ENCODE measurements at places on chromosomes 5 and 9.

GRCh38 chr9:6271508-6272228, 56.1 kb downstream of the IL33 start:
- no peak for DNase-seq

DNA sequence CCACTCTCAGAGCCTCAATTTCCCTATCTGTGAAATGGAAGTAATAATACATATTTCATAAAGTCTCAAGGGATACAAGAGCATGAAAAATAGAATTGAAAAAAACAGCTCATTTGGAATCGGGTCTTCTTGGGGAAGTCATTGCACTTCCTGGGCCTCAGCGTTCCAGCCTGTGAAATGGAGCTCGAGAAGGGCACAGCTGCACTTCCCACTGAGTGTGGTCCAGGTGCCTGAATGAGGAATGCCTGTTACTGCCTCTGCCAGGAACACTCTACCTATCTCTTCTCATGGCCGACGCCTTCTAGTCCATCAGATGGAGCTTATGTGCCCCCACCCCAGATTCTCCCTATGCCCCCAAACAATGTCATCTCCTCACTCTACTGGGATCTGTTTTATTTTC, 924 bp upstream of the NEURL1B start:
- no peak for DNase-seq

GRCh38 chr9:111728617-111729366, 65.9 kb downstream of the SHOC1 start:
- no peak for DNase-seq

GRCh38 chr5:126656401-126657007, 55.8 kb downstream of the PHAX start:
- peak; percentile 27 for DNase-seq

- no peak for DNase-seq
These were observed 75.7 kb upstream of the SMARCA2 start for GRCh38 chr9:1939466-1939865.

DNA sequence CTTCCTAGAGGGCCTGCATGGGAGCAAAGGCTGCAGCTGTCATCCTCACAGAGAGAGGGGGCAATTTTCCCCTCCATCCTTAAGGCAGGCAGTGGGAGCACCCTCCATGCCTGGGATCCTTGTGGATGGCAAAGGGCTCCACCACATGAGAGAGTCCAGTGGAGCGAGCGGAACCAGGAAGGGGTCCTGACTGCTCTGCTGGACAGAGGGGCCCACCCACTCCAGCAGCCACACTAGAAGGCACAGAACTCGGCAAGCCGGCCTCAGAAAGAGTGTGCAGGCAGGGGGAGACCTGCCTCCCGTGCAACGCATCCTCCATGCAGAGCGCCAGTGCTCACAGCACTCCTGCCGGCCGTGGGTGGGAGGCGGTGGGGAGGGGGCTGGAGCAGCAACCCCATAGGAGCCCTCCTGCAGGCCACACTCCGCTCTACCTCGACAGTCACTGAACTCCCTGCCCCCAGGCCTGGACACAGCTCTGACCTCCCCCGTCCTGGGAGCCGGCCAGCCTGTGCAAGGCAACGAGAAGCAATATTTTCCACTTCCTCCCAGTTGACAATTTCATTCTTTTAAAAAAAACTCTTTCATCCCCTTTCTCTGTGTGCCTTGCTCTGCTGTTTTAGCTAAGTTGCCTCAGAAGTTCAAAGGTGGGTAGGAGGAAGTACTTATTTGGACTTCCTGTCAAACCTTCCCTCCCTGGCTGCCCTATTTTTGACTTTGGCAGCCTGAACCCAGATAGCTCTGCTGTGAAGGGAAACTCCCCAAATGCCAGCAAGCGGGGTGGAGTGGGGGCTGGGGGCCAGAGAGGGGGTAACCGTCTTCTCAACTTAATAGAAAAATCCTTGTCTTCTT, 5.3 kb upstream of the LCP2 start:
- DNase-seq = peak; percentile 67

DNA sequence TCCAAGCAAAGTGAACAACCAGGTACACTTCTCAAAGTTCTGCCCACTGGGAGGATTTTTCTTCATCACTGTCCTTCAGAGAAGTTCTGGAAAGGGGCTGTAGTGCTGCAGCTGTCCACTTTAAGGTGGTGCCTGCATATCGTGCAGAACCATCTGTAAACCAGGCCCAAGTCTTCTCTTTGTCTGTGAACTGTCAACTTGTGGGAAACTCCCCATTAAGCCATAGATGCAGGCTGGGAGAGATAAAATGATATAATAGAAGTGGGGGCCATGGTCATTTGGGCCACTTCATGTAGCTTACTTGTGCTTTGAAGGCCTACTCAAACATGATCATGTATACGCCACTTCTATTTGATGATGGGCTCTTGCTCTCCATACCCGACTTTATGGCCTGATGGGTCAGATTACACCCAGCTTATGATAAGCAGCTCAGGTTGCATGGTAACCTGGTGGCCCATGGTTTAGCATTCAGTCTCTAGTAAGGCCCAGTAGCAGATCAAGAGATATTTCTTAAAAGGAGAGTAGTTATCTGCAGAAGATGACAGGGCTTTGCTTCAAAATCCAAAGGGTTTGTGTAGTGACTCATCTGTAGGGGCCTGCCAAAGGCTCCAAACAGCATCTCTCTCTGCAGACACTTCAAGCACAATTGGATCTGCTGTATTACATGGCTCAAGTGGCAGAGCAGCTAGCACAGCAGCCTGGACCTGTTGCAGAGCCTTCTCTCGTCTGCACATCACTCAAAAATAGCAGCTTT, 15.7 kb upstream of the BTF3 start:
- no peak for DNase-seq

- no peak for DNase-seq
These were observed 63.0 kb downstream of the NR6A1 start for GRCh38 chr9:124708074-124708473.

DNA sequence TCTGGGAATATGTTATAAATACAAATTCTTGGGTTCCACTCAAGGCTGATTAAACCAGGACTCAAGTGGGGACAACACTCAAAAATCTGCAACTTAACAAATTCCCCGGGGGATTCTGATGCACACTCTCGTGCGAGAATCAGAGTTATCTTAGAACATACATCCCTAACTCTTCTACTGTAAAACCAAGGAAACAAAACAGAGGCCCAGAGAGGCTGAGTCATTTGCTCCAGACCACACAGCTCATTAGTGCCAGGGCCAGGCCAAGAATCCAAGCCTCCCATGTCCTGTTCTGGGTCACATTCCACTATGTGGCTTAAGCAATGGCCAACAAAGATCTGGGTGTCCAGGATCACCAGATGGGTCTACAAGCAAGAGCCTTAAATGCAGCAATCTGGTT, 166.0 kb downstream of the ADAMTS12 start:
- no peak for DNase-seq

DNA sequence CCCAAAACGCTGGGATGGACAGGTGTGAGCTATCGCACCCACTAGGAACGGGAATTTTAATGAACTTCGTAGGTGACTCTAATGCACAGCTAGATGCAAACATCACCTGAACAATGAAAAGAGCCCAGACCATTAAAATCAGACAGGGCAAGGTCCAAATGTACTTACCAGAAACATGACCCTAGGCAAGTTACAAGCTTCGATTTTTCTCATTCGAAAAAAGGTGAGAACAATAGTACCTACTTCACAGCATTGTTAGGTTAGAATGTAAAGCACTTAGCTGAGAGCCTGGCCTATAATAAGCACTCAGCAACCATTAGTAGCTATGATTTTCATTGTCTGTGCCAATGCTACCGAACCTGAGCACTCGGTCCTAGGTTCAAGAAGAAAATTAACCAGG, 5.8 kb upstream of the KLHL3 start:
- DNase-seq = no peak

DNA sequence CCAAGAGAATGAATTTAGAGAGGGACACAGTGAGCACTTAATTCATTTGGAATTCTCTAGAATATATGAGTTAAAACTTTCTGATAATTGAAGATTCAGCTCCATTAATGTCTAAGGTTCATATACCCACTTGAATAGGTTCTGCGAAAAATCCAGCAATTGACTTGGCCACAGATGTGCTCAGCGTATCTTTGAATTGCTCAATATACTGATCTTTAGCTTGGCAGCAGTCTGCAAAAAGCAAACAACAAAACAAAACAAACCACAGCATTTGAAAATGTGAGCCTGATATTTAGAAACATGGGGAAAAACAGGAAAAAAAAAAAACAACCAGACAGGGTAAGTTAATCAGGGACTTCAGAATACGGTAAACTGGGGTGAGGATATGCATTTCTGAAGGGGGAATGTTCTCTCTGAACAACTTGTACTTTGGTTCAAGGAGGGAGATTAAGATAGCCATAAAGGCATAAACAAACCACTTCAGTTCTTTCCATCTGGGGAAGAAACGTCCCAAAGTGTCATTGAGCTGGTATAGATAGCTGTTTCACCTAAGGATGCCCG, 21.4 kb downstream of the AGXT2 start:
- DNase-seq = no peak

- DNase-seq = no peak
These were observed 118.9 kb downstream of the NXNL2 start for GRCh38 chr9:88653911-88654310.

DNA sequence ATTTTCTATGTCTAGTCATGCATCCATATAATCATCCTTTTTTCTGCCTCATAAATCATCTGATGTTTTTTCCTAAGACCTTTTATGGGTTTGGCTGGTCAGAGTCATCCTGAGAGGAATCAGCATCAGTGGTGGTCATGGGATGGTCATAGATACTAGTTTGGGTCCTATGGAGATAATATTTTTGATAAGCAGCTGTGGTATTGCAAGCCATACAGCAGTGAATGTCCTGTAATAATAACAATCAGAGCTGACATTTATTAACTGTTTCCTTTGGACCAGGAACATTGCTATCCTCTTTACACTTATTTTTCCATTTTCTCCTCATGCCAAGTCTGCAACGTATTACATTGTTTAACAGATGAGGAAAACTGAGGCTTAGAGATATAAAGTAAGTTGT, 83.1 kb downstream of the TEX10 start:
- no peak for DNase-seq
